ENCODE measurements at places on chromosomes 11 and 22. TPM values are rescaled to one million over a fixed set of nuclear protein-coding genes. Genes with fewer than 3 reads are reported as not detected.

DNA sequence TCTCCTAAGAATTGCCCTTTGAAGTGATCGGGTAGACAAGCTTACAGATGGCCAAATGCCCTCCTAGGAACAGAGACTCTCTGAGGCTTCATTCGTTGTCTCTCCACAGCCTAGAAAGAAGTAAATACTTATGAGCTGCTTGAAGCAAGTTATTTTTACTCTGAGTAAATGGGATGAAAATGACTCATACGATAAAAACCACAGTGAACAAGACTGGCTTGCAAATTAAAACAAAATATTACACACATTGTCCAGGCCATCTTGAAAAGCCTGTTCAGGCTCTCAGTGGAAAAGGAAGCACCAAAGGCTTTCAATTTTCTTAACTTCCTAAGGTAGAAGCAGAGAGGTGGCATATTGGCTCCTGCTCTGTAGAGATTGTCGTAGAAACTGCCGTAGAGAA is 294.2 kb downstream of the NELL1 start:
- no peak overlapping the region for H3K4me3 ChIP-seq
- H3K27me3 ChIP-seq = no peaks in the 10 kb centered on the region
- no peaks in the 10 kb centered on the region for H3K36me3 ChIP-seq
- no peak overlapping the region for H3K27ac ChIP-seq
- DNase-seq = no peak
- no peaks in the 10 kb centered on the region for H3K4me1 ChIP-seq

- no peak for DNase-seq
- H3K4me3 ChIP-seq = no peak overlapping the region
- no peak overlapping the region for H3K27ac ChIP-seq
- H3K27me3 ChIP-seq = no peaks in the 10 kb centered on the region
- H3K36me3 ChIP-seq = peaks cover 37% of the 10 kb centered on the region
- no peaks in the 10 kb centered on the region for H3K4me1 ChIP-seq
Observed at GRCh38 chr11:3000032-3000961, 8.2 kb upstream of the NAP1L4 start.

DNA sequence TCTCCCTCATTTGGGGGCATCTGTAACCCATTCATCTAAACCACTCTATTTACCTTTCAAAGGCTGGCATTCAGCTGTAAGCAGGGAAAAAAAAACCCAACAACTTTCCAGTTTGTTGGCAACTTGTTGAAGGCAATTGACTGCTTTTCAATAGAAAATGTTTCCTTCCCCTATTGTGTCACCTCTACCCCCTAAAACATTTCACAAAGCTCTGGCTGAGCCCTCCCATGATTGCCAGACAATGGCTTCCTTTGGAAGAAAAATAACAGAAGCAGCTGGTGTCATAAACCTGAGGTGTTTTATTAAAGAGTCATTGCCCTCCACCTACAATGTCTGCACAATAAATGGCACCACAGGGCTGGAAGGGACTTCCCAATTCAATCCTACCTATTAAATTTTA is 22.1 kb upstream of the PSMA1 start:
- H3K27ac ChIP-seq = no peak overlapping the region
- H3K27me3 ChIP-seq = no peaks in the 10 kb centered on the region
- H3K4me3 ChIP-seq = no peak overlapping the region
- no peak for DNase-seq
- peaks cover 83% of the 10 kb centered on the region for H3K4me1 ChIP-seq

- DNase-seq = no peak
- H3K27ac ChIP-seq = no peak overlapping the region
- no peaks in the 10 kb centered on the region for H3K27me3 ChIP-seq
- H3K4me3 ChIP-seq = no peak overlapping the region
Observed at GRCh38 chr22:19691721-19692341, 22.5 kb upstream of the SEPTIN5 start.

- H3K36me3 ChIP-seq = no peaks in the 10 kb centered on the region
- no peak for DNase-seq
- no peak overlapping the region for H3K27ac ChIP-seq
- H3K27me3 ChIP-seq = no peaks in the 10 kb centered on the region
- H3K4me3 ChIP-seq = no peak overlapping the region
Observed at GRCh38 chr22:28268171-28268570, 349.1 kb upstream of the PITPNB start.

GRCh38 chr11:57406337-57406904 is 16.0 kb upstream of the PRG2 start:
- no peaks in the 10 kb centered on the region for H3K27me3 ChIP-seq
- peaks cover 42% of the 10 kb centered on the region for H3K36me3 ChIP-seq
- H3K27ac ChIP-seq = peak overlapping the region; percentile 91
- H3K4me1 ChIP-seq = peaks cover 35% of the 10 kb centered on the region
- H3K4me3 ChIP-seq = peak overlapping the region; percentile 20

- no peak for DNase-seq
Observed at GRCh38 chr22:50078761-50079160, 6.5 kb downstream of the MLC1 start.

DNA sequence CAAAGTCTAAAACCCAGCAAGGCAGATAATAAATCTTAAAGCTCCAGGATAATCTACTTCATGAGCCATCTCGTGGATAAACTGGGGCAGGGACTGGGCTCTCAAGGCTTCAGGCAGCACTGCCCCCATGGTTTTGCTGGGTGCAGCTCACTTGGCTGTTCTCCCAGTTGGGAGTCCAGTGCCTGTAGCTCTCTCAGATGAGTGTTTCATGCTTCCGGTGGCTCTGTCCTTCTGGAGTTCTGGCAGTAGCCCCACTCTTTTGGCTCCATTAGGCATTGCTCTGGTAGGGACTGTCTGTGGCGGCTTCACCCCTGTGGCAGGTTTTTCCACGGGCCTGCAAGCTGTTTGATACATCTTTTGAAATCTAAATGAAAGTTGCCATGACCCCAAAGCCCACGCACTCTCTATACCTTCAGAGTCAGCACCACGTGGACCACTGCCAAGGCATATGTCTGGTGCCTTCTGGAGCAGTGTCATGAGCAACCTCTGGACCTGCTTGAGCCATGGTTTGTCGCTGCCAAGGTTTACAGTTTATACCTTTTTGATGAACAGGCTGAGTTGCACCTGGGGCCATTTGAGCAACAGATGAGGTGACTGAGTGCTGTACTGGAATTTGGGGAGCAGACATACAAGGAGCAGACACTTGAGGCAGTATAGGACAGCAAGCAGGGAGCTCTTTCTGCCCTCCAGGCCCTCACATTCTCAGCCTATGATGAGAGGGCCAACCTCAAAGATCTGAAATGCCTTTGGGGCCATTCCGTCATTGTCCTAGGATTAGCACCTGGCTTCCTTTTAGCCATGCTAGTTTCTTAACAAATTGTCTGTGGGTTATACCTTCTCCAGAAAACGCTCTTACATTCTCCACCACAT is 48.6 kb downstream of the MTNR1B start:
- peaks cover 6% of the 10 kb centered on the region for H3K27me3 ChIP-seq
- no peak overlapping the region for H3K27ac ChIP-seq
- H3K4me3 ChIP-seq = no peak overlapping the region

DNA sequence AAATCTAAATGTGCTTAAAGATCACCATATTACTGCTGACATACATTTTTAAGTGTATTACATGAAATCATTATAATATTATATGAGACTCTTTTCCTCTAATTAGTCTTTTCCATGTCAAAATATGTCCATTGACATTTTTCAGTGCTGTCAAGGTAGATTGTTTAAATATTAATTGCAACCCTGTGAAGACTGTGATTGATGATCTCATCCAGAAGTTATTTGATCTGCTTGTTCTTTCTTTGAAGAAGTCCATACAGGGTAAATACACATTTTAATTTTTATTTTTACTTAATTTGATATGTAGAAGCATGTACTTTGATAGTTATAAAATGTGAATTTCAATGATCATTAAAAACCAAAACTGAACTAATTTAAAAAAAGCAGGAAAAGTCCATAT is 38.4 kb downstream of the DYNC2H1 start:
- H3K4me3 ChIP-seq = no peak overlapping the region
- DNase-seq = no peak
- H3K36me3 ChIP-seq = no peaks in the 10 kb centered on the region
- H3K27me3 ChIP-seq = no peaks in the 10 kb centered on the region
- H3K4me1 ChIP-seq = no peaks in the 10 kb centered on the region

- peaks cover 37% of the 10 kb centered on the region for H3K4me1 ChIP-seq
- peak overlapping the region; percentile 92 for H3K4me3 ChIP-seq
- H3K27me3 ChIP-seq = peaks cover 4% of the 10 kb centered on the region
- peak overlapping the region; percentile 94 for H3K27ac ChIP-seq
Observed at GRCh38 chr11:33256813-33257159, 395 bp upstream of the HIPK3 start.

- peaks cover 9% of the 10 kb centered on the region for H3K4me1 ChIP-seq
- no peak for DNase-seq
- peaks cover 1% of the 10 kb centered on the region for H3K36me3 ChIP-seq
- no peak overlapping the region for H3K4me3 ChIP-seq
Observed at GRCh38 chr11:538431-539051, 1.2 kb downstream of the LRRC56 start.

- no peaks in the 10 kb centered on the region for H3K4me1 ChIP-seq
- no peak for DNase-seq
- H3K36me3 ChIP-seq = peaks cover 35% of the 10 kb centered on the region
- no peak overlapping the region for H3K27ac ChIP-seq
- no peak overlapping the region for H3K4me3 ChIP-seq
Observed at GRCh38 chr22:41267958-41268357, 18.0 kb downstream of the RANGAP1 start.

DNA sequence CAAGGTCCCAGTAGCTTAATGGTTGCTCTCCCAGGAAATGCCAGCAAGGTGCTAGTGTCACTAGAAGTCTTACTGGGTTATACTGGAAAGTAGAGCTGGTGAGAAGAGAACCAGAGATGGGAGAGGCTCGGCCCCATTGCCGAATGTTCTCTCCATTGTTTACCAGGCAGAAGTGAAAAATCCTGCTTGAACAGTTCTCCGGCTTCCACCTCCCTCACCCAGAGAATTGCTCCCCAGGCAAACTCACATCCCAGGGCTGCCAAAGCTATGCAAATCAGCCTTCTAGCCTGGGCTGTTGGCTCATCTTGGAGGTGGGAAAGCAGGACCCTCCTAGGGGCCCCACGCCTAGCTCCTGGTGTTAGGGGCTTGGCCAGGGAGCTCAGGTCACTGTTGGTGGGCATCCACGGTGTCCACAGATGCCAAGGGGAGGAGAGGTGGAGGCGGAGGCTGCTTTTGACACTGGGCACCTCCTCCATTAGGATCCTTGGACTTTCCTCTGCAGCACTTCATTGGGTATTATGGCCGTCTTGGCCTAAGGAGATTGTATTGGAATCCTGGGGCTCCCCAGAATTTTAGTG is 20.1 kb downstream of the POU2F3 start:
- H3K4me3 ChIP-seq = no peak overlapping the region
- no peak for DNase-seq
- peaks cover 8% of the 10 kb centered on the region for H3K4me1 ChIP-seq
- H3K36me3 ChIP-seq = no peaks in the 10 kb centered on the region
- no peak overlapping the region for H3K27ac ChIP-seq

- H3K4me1 ChIP-seq = no peaks in the 10 kb centered on the region
- DNase-seq = no peak
- H3K4me3 ChIP-seq = no peak overlapping the region
- peaks cover 6% of the 10 kb centered on the region for H3K27me3 ChIP-seq
Observed at GRCh38 chr11:19977941-19978340, 182.3 kb downstream of the DBX1 start.

DNA sequence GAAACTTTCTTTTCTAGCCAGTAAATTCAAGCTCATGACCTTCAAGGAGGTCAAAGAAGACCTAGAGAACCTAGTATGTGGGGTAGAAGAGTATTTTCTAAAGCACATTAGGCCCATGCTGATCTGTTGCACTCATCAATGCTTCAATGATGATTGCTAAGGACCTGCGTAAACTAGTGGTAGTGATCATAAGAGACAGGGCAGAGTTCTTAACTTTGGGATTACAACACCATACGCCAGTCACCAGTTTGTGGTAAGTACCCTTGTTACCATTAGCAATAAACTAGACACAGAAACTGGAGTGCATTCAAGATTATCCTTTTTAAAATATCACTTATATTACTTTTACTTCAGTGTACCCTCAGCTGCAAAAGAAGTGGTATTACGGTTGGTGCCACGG is 490.3 kb downstream of the BUD13 start:
- no peaks in the 10 kb centered on the region for H3K4me1 ChIP-seq
- H3K36me3 ChIP-seq = no peaks in the 10 kb centered on the region
- H3K4me3 ChIP-seq = no peak overlapping the region
- no peak overlapping the region for H3K27ac ChIP-seq

DNA sequence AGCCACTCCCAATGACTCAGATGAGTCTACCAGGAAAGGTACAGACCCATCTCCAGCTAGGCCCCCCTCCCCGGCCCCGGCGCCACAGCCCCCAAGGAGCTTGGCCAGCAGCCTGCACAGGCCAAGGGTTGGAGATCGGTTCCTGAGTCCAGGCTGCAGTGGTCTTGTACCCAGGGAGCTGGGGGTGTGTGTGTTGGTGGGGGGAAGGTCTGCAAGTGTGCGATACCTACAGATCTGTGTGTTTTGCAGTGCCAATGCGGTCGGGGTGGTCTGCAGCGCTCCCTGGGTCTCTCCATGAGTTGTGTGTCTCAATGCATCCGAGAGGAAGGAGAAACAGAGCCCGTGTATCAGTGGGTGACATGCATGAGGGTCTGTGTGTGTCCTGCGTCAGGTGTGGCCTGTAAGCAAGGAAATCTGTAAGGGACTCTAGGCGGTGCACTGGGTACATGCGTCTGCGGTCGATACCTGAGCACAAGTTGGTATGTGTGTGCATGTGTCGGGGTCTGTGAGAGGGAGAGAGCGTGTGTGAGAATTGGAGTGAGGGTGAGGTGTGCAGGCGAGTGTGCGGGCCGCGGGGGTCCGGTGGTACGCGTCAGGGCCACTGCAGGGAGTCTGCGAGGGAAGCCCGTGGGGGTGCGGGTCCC is 645 bp downstream of the CDC42BPG start:
- H3K27ac ChIP-seq = no peak overlapping the region
- no peaks in the 10 kb centered on the region for H3K36me3 ChIP-seq
- peaks cover 2% of the 10 kb centered on the region for H3K27me3 ChIP-seq
- DNase-seq = no peak
- peak overlapping the region; percentile 81 for H3K4me3 ChIP-seq

DNA sequence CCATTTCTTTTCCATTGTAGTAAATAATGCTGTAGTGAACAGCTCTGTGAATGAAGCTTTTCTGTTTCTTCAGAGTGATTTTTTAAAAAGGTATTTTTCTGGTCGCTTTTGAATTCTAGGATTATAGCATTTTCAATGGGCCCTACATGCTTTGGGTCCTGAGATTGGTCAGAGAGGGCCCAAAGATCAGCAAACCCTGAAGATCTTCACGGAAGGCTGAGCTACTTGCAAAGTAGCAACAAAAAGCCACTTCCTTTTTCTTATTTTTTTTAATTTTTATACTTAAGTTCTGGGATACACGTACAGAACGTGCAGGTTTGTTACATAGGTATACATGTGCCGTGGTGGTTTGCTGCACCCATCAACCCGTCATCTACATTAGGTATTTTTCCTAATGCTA is 200.5 kb downstream of the FAT3 start:
- no peak for DNase-seq
- H3K27ac ChIP-seq = no peak overlapping the region
- H3K27me3 ChIP-seq = no peaks in the 10 kb centered on the region
- no peak overlapping the region for H3K4me3 ChIP-seq
- no peaks in the 10 kb centered on the region for H3K36me3 ChIP-seq

GRCh38 chr22:47547881-47548650 is 785.6 kb downstream of the TBC1D22A start:
- DNase-seq = no peak
- H3K27me3 ChIP-seq = peaks cover 3% of the 10 kb centered on the region
- no peaks in the 10 kb centered on the region for H3K4me1 ChIP-seq
- no peak overlapping the region for H3K27ac ChIP-seq
- no peak overlapping the region for H3K4me3 ChIP-seq

SYT7 gene
- total RNA-seq = 0.32 TPM

GAL3ST1 gene
- total RNA-seq = not detected

TBX10 gene
- not detected for total RNA-seq

TMEM191B gene
- total RNA-seq = not detected

OR4D5 gene
- total RNA-seq = not detected
